ENCODE measurements at places on chromosomes 3 and 15.

- no peak for DNase-seq
Measured at GRCh38 chr3:184842433-184842832, 30.5 kb downstream of the VPS8 start.

DNA sequence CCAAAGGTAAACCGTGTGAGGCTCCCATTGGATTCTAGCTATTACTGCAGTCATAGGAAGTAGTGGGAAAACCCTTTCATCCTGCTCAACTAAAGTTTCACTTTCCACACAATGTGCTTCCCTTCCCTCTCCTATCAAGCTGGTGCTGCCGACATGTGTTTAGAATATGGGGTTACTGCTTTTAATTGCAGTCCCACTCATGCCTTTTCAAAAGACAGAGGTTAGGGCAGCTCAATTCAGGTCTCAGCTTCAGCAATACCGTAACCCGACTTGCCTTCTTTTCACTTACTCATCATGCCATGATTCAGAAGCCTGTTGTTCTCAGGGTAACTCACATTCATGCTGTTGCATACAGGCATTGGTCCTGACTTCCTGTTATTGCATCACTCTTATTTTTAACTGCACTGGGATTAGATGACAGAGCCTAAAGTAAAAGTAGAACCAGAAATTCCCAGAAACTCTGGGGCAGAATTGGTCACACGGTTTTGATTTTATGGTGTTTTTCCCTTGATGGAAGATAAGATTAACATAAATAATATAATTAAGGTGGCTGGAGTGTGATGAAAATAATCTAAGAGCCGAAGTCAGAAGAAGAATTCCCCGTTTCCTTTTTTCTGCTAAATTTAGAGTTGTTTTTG, 45.7 kb downstream of the C2CD4B start:
- DNase-seq = no peak

GRCh38 chr15:76962337-76963013, 30.9 kb downstream of the RCN2 start:
- no peak for DNase-seq

- no peak for DNase-seq
Measured at GRCh38 chr3:152252755-152253154, 16.0 kb upstream of the MBNL1 start.

GRCh38 chr15:100338971-100339444, 2.8 kb downstream of the ADAMTS17 start:
- peak; percentile 81 for DNase-seq

- DNase-seq = peak; percentile 49
Measured at GRCh38 chr3:33115024-33115768, 1.4 kb downstream of the CRTAP start.

DNA sequence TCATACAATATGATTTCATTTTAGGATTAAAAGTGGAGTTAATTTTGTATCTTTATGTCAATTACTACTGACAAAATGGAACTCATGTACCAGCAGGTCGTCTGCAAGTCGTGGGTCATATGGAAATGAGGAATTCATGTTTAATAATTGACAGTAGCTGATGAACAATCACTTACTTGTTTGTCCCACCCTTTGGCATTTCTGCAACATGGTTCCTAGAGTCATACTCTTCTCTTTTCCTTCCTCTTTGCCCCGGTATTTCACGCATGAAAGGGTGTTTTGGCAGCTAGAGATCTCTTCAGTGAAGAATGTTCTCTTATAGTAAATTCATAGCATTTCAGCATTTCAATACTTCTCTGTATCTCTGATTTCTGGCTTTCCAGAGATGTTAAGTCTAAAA, 133.3 kb upstream of the SLC24A5 start:
- DNase-seq = no peak

DNA sequence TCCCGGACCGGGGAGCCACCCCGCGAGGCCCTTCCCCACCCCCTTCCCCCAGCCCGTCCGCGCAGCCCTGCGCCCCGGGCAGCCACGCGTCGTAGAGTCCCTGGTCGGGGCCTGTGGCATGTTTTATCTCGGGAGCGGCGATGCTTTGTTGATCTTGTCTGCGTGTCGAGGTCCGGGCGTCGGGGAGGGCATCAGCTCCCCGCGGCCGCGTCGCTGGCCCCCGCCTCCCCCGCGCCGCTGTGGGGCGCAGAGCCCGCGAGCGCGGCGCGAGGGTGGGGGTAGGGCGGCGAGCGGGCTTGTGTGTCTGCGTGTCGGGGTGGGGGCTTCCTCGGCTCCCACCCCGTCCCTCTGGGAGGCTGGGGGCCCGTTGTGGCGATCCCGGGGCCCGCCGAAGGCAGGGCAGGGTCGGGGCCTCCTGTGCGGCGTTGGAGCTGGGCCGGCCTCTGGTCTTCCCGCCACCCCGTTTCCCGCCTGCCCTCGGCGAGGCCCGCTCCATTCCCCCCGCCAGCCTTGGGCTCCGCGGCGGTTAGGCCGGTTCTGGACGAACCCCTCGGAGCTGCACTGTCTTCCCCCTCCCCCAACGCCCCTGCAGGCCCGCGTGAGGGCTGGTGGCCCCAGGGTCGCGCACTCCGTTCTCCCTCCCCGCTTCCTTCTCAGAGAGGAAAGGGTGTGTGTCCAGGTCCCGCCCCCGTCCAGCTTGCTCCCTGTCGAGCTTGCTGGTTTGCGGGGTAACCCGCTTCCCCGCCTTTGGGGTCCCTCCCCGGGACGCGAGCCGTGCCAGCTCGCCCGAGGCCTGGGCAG, 695 bp downstream of the GMPS start:
- peak; percentile 80 for DNase-seq

- no peak for DNase-seq
Measured at GRCh38 chr3:20023623-20024405, 11.8 kb upstream of the PP2D1 start.

- DNase-seq = no peak
Measured at GRCh38 chr3:174424656-174425055, 434.5 kb upstream of the NAALADL2 start.

DNA sequence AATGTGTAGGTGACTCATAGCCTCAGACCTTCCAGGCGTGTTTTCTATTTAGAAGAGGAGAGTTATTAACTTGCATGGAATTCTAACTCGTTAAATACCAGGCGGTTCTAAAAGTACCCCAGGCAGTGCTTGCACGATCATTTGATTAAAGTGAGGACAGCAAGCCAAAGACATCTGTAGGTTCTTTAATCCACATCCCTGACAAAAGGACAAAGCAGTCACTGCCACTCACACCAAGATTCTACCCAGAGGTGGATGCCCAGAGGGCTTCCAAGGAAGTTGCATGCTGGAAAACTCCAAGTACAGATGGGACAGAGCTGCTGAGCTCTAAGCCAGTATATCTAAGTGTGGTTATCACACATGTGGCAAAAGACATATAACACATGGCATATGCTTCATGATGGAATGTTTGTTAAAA, 372.1 kb downstream of the ROBO2 start:
- DNase-seq = no peak

DNA sequence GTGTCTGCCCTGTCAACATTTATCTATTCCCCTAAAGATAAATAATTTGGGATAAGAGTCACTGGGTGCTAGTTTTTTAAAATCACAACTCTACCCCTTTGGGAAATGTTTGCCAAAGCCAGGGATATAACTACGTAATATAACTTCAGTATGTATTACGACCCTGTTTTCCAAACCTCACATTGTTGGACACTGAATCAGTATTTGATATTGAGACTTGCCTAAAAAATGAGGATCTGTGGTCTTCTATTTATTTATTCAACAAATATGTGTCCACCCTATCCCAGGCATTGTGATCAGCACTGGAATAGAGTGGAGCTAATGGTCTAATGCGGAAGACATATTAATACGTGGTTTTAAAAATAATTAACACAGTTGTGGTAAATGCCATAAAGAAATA, 4.5 kb upstream of the MGA start:
- no peak for DNase-seq

DNA sequence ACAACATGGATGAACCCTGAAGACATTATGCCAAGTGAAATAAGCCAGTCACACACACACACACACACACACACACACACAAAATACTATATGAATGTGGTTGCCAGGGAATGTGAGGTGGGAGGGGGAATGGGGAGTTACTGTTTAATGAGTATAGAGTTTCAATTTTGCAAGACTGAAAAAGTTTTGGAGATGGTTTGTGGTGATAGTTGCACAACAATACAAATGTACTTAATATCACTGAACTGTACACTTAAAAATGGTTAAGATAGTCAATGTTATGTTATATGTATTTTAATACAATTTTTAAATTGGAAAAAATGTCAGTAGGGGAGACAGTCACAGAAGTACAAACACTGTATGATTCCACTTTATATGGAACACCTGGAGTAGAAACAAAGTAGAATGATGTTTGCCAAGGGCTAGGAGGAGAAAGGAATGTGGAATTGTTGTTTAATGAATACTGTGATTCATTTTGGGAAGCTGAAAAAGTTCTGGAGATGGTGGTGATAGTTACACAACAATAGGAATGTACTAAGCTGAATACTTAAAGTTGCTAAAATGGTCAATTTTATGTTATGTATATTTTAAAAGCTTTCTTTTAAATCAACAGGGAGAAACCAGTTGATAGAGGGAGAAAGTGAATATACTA, 76.6 kb downstream of the RPL39L start:
- no peak for DNase-seq

- no peak for DNase-seq
Measured at GRCh38 chr15:79724804-79725203, 172.0 kb downstream of the MTHFS start.

GRCh38 chr3:138114431-138114918, 933 bp downstream of the DZIP1L start:
- DNase-seq = peak; percentile 35

DNA sequence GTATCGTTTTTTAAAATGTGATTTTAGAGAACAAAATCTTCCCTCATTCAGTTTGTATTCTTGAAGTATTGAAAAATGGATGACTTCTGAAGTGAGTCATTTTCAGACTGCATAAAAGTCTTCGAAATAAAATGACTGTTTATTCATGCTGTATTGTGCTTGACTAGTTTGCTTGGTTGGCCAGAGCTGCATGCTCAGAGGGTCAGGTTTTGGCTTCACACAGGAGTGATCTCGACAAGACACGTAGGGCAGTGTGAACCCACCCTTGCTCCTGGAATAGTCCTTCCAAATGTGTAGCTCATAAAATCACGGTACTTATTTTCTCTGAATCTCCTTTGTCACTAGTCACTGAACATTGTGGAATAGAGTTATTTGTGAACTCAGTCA, 73.3 kb downstream of the FNDC3B start:
- no peak for DNase-seq

GRCh38 chr3:111652492-111653180, 57.5 kb upstream of the ZBED2 start:
- DNase-seq = no peak

GRCh38 chr15:58432401-58432800, 610 bp downstream of the LIPC start:
- no peak for DNase-seq

DNA sequence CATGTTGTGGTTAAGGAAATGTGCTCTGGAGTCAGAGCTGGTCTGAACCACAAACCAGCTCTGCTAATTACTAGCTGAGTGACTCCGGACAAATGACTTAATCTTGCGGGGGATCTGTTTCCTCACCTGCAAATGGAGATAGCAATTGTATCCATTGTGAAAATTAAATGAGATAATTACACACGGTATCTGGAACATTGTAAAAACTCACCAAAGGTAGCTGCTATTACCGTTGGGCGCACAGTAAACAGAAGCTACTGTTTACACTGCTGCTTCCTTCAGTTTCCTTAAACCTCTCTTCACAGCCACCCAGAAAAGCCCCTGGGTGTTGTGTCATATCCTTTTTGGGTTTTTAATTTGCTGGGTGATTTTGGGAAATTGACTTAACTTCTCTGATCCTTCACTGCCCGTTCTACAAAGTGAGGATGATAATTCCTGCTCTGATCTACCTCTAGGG, 107.8 kb downstream of the MEGF11 start:
- DNase-seq = no peak

- no peak for DNase-seq
Measured at GRCh38 chr15:66644869-66645268, 57.2 kb upstream of the SMAD6 start.

GRCh38 chr15:70068783-70069565, 28.7 kb downstream of the TLE3 start:
- DNase-seq = no peak

- no peak for DNase-seq
Measured at GRCh38 chr3:12399226-12399625, 85.1 kb upstream of the TSEN2 start.

DNA sequence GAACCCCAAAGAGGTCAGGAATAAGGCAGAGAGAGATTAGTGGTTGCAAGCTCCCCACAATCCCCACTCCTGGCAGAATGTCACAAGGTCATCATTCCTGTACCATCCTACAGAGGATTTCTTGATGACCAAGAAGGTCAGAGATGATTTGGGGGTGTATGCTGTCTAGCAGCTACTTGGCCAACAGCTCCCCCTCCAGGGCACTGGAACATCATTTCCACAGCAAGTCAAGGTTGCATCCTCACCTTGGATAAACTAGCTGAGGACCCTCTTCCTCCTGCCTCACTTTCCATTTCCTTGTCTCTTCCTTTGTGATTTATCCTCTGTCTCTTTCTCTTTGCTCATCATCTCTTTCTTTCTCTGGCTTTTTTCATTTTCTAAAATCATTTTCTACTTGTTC, 106.3 kb downstream of the PROS1 start:
- DNase-seq = no peak

DNA sequence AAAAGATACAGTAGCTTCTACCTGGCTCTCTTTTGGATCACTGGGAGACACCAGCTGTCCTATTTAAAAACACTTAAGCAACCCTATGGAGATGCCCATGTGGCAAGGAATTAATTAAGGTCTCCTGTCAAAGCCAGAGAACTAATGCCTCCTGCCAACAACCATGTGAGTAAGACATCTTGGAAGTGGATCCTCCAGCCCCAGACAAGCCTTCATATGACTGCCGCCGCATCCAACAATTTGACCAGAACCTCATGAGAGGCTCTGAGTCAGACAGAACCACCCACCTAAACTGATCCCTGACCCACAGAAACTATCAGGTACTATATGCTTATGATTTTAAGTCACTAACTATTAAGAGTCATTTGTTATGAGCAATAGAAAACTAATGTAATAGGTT, 22.3 kb downstream of the IFT80 start:
- DNase-seq = no peak

GRCh38 chr15:68302729-68303128, 25.2 kb downstream of the FEM1B start:
- no peak for DNase-seq

- DNase-seq = no peak
Measured at GRCh38 chr3:127585163-127585812, 5.2 kb downstream of the TPRA1 start.

GRCh38 chr15:43070249-43070648, 35.6 kb downstream of the UBR1 start:
- DNase-seq = no peak

GRCh38 chr3:127053026-127053425, 70.1 kb downstream of the PLXNA1 start:
- peak; percentile 16 for DNase-seq
